Dorsolateral prefrontal cortex (tissue), 122 donors: ENCODE measurements at places on chromosomes 7 and 10.
A peak's percentile ranks its signal among the peaks of the same experiment; 100 is the strongest.

DNA sequence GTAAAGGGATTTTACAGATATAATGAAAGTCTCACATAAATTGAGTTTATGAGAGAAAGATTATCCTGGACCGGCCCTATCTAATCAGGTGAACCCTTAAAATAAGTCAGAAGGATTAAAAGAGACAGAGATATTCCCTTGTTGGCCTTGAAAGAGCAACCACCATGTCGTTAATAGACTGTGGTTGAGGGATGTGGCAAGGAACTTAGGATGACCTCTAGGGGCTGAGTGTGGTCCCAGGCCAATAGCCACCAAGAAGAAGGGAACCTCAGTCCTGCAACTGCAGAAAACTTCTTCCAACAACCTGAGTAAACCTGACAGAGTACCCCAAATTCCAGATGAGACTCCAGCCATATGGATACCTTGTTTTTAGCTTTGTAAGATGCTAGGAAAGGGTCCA lies 121.5 kb downstream of the POLR1F start:
- no peak for DNase-seq

DNA sequence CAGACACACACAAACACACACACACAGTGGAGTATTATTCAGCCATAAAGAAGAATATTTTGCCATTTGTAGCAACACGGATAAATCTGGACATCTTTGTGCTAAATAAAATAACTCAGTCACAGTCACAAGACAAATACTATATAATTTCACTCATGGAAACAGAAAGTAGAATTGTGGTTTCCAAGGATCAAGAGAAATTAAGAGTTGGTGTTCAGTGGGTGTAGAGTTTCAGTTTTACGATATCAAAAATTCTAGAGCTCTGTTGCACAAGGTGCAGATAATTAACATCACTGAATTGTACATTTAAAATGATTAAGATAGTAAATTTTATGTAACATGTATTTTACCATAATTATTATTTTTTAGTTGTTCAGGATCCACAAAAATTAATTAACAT lies 1235.0 kb downstream of the XPNPEP1 start:
- DNase-seq, result no peak

GRCh38 chr10:63965846-63966245 lies 444.6 kb downstream of the REEP3 start:
- DNase-seq, result no peak

DNA sequence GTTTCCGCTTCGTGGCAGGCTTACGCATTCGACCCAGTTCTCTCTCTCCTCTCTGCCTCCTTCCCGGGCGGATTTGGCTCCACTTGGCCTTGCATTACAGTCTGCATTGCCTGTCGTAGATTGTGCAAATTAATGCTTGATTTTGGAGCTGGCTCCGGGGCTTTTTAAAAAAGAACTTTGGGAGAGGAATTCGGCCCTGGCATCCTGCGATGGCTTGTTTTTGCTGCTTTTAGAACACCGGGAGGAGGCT lies 767 bp downstream of the EIF4EBP2 start:
- DNase-seq, result no peak

- no peak for DNase-seq
These were observed 28.0 kb downstream of the HERC4 start for GRCh38 chr10:68047122-68047521.

DNA sequence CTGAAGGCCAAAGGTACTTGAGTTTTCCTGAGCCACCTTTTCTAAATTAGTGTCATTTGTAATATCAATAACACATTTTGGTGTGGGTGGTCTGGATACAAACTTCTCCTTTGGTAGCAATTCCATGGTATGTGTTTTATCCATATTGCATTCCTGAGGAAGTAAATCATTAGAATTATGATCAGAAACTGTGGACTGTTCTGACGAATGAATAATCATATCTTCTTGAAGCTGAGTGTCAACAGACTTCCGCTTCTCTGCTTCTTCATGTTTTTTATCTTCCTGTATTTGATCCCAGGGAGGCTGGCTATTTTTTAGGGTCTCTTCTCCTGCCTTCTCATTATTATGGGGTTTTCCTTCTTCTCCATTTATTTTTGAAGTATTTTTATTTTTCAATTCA lies 81.4 kb downstream of the NRBF2 start:
- DNase-seq, result no peak

DNA sequence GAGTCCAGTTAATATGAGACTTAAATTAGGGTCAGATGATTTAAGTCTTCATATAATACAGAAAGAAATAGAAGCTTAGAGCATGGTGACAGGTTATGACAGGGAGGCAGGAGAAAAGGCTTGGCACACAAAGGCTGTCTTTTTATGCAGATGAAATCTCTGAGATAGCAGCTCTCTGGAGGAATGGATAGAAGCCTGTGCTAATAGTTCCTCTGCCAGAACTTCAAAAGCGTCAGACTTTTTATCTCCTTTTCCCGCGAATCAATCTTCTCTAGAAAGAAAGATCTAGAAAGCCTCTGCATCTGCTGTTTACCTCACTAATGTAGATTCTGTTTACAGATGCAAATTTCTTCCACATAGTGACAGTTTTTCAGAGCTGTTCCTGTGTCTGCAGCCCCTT lies 1106.2 kb downstream of the XPNPEP1 start:
- DNase-seq, result no peak

DNA sequence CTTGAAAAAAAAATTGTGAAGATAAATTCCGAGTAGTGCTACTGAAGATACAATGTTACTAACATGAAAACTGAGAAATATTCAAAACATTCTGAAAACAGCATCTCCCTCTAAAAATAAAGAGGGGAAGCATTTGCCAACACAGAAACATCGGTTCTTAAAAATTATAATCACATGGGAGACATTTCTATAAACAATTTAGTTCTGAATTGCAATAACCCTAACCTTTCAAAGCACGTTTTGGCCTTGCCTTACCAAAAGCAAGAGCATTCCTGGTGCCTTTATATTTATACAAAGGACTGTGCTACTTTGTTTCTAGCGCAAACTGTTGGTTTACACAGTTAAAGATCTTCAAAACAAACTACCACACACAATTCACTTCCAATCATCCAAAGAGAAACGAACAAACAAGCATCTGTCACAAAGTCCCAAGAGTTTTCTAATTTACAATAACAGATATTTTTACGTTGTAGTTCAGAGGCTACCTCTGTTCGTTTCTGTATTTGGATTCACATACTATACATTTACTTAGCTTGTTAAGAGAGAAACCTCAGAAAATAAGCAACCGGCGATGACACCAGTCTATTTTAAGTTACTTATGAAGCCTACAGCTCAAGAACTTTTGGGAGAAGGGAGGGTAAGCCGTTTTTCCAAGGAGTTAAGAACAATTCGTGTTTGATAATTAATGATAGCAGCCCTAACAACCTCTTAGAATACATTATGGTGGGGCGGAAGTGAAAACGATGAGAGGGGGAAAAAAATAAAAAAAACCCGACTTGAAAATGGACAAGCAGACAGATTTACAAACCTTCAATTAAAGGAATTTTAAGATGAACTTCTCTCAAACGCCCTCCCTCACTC lies 1.3 kb downstream of the ABI1 start:
- no peak for DNase-seq

GRCh38 chr7:45158471-45158870 lies 880 bp downstream of the RAMP3 start:
- no peak for DNase-seq

DNA sequence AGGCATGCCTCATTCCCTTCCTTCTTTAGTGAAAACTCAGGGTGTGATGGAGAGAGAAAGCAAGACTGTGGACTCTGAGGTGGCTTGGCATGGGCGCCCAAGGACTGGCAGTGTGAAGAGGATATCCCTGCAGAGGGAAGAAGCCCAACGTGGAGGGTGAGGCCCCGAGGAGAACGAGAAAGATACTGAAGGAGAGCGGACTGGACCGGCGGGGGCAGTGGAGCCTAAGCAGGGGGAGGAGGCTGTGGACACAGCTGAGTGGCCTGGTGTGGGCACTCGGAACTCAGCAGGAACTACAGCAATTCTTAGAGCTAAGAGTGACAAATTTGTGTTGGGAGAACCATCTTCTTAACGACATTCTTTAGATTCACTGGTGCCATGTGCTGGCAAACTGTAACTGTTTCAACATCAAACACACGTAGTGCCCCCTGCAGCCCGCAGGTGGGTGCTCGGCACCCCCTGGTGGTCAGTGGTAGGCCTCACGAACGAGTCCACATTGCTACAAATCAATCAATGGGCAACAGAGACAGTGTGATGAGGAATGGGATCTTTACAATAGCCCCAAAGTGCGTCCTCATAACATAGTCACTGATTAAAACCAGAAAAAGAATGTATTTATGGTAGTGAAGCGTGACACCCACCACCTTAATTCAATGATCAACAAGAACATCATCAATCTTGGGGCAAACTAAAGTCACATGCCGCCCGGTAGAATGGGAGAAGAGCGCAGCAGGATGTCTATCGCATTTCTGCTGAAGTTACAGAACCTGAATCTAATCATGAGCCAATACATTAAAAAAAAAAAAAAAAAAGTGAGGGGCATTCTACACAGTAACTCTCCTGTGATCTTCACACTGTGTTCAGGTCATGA lies 2.0 kb upstream of the SFTPA1 start:
- DNase-seq, result no peak

DNA sequence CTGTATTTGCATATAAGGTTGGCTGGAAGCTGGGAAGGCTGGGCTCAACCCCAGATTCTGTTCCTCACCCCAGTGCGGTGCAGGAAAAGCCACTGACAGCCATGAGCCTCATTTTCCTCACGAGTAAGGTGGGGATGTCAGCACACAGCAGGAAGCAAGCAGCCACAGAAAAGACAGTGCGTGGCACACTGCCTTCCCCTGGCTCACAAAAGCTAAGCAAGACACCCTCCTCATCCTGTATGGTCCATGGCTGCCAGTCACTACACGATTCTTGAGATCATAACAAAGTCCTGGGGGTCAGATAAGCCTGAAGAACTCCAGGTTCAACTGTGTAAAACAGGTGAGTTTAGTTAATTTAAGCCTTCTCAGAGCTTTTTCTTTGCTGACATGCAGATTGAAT lies 28.9 kb upstream of the DDC start:
- DNase-seq, result no peak

GRCh38 chr10:121265360-121266123 lies 332.7 kb downstream of the FGFR2 start:
- DNase-seq, result no peak

- DNase-seq, result no peak
These were observed 73.7 kb upstream of the SKAP2 start for GRCh38 chr7:26937939-26938623.

DNA sequence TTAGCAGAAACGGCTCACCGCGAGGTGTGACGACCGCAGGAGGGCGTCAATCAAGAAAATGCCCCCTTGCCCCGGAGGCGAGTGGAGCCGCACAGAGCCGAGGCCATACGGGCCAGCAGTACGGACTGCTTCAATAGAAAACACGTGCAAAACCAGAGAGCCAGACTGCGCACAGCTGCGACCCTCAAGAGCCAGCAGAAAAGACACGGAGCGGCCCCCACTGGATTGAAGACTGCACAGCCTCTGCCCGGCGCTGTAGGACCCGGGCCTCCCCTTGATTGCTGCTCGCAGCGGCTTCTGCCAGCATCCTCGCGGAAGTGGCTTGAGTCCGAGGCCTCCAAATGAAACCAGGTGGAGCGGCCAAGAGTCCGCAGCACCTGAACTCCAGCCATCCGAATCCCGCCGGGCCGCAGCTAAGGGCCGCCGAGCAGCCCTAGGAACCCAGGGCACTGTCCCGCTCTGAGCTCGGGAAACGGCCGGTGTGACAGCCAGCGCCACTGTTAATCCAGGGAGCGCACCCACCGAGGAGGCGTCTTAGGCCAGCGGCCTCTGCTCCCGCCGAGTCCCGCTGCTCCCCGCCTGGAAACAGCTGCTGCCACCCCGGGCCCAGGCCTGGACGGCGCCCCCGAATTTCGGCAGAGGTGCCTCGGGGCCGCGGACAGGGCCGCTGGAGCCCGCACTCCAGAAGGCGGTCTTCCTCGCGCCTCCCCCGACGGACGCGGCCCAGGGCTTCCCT lies 660 bp upstream of the HHEX start:
- no peak for DNase-seq

DNA sequence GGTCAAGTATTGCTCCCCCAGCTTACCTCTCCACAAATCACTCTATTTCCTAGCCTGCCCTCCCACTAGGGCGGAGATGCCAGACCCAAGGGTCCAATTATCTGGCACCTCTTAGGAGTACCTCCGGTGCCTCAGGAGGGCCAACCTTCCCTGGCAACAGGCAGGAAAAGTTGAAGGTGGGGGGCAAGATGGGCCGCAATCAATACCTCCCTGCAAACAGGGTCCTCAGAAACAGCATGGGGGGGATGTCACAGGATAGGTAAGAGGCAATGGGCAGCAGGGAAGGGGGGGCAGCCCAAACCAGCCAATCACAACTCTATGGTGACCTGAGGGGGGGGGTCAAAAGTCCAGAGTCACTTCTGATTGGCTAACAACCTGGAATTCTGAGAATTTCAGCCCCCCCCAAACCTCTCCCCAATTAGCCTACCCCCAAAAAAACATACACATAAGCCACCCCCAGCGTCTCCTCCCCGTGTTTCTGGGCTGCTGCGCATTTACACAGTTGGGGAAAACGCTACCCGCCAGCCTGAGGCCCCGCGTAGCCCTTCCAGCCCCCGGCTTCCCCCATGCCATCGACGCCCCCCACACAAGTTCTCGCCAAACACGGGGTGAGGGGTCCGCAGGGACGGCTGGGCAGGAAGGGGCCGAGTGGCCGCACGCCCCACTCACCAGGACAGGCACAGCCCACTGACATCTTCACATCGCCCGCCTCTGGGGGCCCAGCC lies 589 bp downstream of the LDB1 start:
- DNase-seq, result peak; percentile 54

DNA sequence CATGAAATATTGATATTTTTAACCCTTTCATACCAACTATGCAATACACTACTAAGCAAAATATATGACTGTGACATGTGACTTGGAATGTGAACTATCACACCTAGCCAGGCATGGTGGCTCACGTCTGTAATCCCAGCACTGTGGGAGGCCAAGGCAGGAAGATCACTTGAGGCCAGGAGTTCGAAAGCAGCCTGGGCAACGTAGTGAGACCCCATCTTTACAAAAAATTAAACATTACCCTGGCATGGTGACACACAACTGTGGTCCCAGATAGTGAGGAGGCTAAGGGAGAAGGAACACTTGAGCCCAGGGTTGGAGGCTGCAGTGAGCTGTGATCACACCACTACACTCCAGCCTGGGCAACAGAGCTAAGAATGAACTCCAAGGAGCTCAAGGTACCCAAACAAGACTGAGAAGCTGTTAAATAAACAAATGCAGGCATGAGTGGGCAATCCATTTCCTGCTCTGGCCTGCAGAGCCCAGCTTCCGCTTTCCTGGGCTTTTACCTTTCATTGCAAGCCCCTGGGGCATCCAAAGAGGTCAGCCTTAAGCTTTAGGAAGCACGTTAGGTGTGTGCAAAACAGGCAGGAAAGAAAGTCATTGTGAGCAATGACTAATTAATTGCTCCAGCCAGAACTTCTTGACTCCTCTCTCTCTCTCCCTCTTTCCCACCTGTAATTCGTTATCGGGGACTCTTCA lies 162.1 kb upstream of the FOXK1 start:
- DNase-seq, result no peak

- DNase-seq, result no peak
These were observed 29.8 kb upstream of the PURB start for GRCh38 chr7:44914992-44915607.

- no peak for DNase-seq
These were observed 3.2 kb upstream of the INSIG1 start for GRCh38 chr7:155294511-155294778.
